ENCODE measurements at places on chromosomes 11 and 22.

DNA sequence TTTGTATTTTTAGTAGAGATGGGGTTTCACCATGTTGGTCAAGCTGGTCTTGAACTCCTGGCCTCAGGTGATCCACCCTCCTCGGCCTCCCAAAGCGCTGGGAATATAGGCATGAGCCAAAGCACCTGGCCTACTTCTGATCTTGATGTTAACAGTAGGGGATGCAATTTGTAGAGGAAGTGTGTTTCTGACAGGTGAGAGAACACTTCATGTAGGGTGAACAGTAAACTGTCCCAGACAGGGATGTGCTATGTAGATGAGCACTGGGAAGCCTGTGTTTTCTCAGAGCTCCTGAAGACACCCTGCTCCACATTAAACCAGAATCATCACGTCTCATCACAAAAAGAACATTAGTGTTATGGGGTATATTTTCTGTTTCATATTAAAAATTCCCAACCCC lies 45.1 kb downstream of the UBASH3B start:
- DNase-seq = no peak

GRCh38 chr11:47062736-47063135 lies 113.9 kb downstream of the ARFGAP2 start:
- DNase-seq = peak; percentile 88

DNA sequence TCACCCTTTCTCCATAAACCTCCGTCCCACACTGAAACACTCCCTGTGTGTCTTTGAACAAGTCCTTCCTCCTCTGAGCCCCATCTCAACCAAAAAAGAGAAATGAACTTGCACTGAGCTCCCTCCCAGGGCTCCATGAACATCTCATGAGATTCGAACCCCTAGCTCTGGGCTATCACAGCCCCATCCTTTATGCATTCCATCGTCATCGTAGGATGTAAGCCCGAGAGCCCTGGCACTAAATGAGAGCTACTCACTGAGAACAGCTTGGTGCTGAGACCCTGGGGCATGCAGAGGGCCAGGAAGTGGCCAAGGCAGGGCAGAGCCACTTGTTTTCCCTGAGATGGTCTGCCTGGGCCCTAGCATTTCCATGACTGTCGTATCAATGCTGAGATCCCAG lies 12.9 kb upstream of the SLC43A3 start:
- DNase-seq = no peak

DNA sequence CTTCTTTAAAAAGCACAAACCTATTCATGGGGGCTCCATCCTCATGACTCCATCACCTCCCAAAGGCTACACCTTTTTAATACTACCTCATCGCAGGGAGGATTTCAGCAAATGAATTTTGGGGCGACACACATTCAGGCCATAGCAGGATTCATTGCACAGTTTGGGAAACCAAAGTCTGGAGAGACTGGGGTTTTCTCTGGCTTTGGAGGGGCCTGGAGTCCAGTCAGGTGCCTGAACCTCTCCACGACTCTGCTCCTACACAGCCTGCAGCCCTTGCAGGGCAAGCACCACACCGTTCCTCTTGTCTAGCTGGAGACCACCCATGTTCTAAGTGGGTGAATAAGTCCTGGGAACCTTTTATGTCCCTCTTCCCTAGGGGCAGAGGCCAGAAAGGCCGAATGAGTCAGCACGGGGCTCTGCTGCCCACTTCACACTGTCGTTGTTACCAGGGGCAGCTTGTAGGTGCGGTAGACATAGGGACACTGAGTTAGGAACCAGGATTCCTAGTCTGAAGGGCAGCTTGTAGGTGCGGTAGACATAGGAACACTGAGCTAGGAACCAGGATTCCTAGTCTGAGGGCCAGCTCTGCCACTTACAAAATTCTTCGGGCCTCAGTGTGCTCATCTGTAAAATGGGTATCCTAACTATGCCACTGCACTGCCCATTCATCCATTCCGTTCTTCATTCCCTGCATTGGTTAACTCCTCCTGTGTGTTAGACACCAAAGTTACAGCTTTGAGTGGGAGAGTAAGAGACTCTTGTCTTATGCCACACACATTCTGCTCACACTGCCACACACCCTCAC lies 251.7 kb upstream of the B3GAT1 start:
- DNase-seq = no peak

GRCh38 chr11:75214411-75214821 lies 26.2 kb upstream of the TPBGL start:
- DNase-seq = peak; percentile 89

DNA sequence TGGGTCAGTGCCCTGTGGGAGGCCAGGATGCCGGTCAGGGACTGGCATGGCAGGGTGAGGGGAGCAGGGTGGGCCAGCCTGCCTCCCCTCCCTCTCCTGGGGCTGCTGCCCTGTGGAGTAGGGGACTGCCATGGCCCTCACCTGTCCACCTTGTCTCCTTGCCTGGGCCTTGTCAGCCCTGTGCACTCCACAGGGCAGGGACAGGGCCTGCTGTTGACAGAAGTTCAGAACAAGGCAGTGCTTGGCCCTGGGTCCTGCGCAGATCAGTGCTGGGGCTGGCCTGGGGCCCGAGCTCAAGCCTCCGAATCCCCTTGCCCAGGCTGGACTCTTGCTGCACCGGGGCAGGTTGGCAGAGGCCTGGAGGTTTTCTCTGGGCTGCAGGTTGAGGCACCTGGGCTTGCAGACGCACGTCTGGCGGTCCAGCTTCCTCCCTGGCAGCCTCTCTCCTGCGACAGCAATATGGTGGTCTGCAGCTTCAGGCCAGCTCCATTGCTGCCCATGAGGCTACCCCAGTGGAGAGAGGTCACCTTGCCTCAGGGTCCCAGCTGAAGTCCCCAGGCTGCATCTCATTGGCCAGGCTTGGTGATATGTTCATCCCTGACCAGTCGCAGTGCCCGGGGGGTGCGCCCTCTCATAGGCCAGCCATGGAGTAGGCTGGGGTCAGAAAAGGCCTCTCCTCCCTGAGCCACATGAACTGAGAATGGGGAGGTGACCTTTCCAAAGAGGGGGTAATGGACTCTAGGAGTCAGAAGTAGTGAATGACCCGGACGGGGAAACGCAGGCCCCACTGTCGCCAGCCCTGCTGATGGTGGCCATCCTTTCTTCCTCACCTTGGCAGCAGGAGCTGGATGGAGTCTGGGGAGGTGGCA lies 21.5 kb upstream of the CHKA start:
- DNase-seq = no peak

DNA sequence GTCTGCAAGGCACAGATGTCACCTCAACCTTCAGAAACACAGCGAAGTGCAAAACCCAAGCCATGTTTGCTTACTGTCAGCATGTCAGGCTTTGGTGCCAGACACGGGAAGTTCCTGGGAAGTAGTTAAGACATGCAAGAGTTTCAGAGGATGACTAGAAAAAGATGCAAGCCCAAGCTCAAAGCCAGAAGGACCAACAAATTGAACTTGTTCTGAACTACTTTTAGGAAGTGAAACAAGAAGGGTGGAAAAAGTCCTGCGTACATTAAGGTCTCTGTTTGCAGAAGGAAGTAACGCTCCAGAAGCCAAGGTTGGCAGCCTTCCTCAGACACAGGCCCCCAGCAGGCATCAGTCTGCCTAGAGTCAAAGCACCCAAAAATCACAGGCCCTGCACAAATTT lies 2.6 kb downstream of the AP1B1 start:
- DNase-seq = no peak

DNA sequence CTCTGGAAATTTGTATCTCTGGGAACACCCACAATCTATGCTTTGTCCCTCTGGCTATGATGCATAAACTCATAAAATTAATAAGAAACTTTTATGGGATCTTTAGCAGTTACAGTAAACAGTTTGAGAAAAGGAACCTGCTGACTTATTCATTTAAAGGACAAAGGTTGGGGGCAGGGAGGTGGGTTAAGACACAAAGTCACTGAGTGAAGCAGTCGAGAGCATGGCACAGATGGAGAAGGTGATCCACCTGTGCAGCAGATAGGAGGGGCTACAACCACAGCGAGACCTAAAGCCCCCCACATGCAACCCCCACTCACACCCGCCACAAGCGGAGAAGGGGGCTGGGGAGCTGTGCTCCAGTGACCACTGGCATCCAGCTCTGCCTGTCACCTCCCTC lies 45.0 kb downstream of the SMCO4 start:
- no peak for DNase-seq

Measured in myocyte (in vitro differentiated cells).